Substantia nigra (tissue), 51 donors: ENCODE measurements at places on chromosomes 12 and 14.

GRCh38 chr12:107906707-107907106, 132.2 kb downstream of the ASCL4 start:
- DNase-seq = no peak

- no peak for DNase-seq
Measured at GRCh38 chr12:25759752-25760151, 198.7 kb upstream of the RASSF8 start.

- no peak for DNase-seq
Measured at GRCh38 chr14:102772781-102773570, 4.3 kb upstream of the TRAF3 start.

GRCh38 chr14:49951691-49952345, 58.9 kb downstream of the ARF6 start:
- DNase-seq = no peak

DNA sequence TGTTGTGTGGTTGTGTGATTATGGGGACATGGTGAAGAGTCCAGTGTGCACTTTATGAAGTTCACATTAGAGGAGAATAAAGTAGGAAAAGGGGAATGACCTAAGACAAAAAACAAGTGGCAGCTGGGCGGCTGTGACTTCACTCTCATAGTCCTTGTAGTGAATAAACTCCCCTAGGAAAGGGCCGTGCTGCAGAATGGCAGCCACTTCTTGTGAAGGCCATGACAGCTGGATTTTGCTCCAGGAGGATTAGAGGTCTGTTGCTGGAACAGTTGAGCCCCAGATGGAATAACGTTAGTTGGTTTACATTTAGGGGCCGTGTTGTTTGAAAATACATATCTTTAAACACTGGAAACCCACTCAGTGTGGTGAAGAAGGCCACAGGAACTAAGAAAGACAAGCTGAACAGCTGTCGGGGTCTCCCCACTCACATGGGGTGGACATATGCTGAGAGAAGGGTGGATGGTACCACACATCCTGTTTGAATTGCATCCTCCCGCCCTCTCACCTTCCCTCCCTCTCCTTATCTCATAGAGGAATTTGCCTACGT, 276.9 kb downstream of the CACNA1C start:
- no peak for DNase-seq

DNA sequence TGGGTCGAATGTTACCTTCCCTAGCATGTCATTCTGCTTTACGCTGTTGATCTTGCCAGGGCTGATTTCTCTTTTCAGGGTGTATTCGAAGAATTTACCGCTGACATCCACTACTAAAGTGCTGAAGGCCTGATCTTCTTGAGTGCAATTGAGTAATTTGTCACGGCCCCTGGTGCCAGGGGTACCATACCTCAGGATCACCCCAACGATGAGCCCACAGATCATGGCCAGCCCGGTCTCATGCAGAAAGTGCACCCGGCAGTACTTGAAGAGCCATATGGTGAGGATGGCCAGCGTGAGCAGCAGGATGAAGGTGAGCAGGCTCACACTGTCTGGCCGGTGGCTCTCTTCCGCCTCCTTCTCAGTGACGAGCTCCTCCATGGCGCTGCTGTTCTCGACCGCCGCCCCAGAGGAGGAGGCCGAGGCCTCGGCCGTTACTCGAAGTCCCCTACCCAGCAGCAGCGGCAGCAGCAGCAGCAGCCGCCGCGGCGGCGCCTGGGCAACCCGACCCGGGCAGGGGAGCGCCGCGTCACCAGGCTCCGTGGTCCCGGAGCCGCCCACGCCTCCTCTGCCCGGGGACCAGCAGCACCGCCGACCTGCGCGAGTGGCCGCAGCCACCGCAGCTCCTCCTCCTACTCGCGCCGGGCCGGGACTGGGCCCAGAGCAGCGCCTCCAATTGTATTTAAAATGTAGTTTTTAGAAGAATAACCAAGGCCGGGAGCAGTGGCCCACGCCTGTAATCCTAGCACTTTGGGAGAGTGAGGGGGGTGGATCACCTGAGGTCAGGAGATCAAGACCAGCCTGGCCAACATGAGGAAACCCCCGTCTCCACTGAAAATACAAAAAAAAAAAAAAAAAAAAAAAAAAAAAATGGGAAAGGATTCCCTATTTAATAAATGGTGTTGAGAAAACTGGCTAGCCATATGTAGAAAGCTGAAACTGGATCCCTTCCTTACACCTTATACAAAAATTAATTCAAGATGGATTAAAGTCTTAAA, 58.5 kb upstream of the TMPO start:
- DNase-seq = no peak

DNA sequence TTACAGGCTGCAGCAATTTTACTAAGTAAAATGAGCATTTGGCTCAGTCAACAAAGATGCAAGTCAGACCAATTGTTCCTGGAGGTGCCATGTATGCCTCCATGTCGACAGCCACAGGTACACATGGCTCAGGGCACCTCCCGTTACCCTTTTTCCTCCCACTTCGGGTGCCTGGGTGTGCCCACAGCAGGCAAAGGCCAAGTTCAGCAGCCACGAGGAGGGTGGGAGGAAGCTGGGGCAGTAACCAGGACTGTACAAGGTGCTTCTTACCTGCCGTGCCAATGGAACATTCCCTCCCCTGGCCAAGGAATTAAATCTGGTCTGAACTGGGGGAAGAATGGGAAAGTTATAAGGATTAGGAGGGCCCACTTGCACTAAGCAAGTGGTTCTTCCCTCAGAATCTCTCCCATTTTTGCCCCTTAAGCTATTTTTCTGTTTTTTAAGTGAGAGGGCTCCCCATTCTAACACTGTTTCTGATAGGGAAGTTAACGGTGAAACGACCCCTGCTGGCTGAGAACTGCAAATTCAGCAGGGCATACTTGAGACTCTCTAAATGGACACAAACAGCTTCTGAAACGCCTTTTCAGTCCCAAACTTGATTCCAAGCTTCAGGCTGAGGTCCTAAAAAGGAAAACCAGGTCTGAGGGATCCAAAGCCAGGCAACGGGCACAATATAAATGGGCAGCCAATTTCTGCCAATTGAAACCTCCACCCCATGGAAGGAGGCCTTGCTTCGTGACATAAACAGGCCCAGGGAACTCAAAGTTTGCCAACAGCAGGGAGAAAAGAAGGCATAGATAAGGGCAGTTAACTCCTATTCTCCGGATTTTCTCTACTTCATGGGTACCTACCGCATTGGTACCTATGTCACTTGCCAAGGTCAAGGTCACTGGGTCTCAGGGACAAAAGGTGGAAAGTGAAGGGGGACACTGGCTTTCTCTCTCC, 24.8 kb downstream of the CLECL1 start:
- peak; percentile 18 for DNase-seq

DNA sequence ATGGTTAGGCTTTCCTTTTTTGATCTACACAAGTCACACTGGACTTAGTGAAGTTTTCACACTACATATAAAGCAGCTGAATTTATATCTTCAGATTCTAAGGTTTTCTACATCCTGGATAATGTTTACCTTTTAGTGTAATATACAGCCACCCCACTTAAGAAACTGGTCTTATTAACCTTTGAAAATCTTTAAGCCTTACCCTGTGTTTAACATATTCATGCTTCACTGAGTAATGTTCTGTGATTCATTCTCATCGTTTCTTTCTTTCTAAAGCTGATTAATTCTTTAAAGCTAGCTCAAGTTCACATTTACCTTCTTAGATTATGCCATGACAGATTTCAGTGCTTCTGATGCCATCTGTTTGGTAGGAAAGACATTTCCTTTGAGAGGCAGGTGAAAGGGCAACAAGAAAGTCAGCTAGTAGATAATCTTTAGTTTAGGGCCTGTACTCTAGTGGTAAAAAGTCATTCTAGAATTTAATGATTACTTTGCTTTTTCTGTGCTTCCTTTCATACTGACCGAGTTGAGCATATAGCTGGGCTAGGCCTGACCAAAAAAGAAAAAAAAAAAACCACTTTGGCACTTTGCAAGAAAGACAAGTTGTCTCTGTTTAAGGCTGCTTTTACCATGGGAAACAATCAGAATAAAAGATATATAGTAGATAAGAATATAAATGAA, 690.9 kb upstream of the FBXO33 start:
- no peak for DNase-seq

DNA sequence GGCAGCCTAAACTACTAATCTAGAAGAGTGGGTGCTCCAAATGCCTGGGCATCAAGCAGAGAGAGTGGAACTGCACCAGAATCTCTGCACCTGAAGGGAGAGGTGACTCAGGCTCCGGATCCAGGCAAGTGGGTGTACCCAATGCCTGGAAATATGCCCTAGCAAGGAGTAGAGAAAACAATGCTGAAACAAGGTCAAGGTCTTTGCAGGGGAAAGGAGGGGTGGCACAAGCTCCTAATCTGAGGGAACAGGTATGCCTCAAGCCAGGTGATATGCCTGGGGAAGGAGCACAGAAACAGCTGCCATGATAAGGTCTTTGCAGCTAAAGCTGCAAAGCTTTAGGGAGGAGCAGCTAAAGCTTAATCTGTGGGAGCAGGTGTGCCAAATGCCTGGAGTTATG, 136.0 kb upstream of the KITLG start:
- no peak for DNase-seq

- no peak for DNase-seq
Measured at GRCh38 chr14:67440513-67440912, 28.5 kb upstream of the PLEK2 start.

DNA sequence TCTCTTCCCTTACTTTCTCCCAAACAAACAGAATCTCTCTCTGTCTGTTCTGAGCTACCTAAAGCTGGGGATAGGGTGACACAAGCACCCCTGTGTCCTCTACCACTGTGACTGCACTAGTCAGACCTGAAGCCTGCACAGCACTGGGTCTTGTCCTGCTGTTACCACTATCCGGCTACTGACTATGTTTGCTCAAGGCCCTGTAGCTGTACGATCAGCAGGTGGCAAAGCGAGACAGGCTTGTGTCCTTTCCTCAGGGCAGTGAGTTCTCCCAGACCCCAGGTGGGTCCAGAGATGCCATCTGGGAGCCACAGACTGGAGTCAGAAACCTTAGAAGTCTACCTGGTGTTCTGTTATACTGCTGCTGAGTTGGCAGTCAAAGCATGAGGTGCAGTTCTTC, 116.4 kb downstream of the NUBPL start:
- no peak for DNase-seq

DNA sequence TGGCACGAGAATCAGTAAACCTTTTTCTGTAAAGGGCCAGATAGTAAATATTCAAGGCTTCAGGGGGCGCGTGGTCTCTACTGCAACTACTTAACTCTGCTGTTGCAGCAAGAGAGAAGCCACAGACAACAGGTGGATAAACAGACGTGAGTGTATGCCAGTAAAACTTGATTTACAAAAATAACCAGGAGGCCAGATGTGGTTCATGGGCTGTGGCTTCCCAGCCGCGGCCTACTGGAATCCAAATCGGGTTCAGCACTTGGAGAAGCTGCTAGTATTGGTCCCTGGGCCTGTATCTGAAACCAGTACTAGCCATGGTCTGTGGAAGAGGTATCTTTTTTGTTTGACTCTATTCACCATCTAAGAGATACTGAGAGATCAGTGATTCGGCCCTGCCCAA, 13.3 kb downstream of the PPP2R5C start:
- no peak for DNase-seq

- DNase-seq = no peak
Measured at GRCh38 chr14:54722791-54723432, 156.0 kb downstream of the SAMD4A start.

DNA sequence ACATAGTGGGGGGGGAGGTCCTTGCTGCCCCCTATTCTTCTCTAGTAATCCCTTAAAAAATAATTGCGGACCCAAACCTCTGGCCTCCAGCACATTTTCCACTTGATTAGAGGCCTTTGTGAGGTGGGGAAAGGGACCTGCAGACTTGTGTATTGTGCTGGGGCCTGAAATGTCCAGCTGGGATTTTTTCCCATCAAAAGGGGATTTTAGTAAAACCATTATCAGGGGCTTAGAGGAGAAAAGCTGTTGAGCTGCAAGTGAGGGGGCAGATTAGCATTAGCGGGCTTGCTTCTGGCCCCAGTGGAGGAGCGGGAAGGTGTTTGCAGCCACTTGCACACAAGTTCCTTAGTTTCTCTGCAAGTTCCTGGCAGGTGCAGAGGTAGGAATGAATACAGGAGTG, 13.9 kb downstream of the FBXL14 start:
- no peak for DNase-seq

DNA sequence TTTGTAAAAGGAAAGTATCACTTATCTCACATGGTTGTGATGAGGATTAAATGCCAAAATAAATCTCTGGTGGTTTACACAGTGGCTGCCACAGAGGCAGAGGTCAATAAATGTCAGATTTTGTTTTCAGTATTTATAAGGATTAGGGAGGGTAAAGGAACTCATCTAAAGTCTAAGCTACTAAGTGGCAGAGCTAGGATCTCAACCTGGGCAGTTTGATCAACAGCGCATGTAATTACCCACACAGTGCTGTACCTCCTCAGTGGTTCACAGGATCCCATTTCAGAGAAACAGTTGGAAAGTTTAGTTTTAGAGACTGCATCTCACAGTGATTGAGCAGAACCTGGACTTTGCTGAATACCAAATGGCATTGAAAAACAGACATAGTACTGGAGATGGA, 44.9 kb upstream of the RIC8B start:
- DNase-seq = no peak

DNA sequence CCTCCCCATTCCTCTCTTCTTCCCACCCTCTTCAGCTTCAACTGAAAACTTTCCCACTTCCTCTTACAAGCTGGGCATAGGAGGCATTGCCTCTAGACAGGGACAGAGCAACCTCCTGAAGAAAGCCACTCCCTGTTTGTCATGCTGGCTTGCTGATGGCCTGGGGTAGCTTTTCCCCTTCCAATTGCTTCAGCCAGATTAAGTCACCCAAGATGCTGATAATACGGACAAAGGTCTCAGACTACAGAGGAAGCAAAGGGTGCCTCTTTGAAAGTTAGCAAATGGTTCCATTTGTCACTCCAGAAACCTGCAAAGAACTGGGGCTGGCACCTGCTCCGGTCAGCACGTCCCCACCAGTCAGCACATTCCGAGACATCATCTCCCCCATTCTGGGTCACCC, 6.0 kb downstream of the KRT2 start:
- DNase-seq = no peak

DNA sequence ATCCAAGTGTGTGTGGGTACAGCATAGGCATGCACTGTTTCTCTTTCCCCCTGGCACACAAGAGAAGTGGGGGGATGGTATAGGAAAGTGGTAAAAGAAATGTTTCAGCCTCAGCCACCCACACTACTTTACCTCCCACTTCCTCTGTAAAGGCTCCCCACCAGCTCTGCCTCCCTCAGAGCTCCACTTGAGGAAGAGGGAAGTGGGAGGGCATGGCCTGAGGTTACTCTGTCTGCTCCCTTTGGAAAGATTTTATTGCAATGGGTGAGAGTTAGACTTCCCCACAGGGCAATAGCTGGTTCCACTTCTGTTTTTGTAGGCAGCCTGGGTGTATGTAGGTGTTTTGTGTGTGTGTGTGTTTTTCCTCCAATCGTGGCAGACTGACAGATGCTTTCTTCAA, 145.3 kb downstream of the SSPN start:
- DNase-seq = no peak

GRCh38 chr12:3662521-3662921, 90.4 kb downstream of the CRACR2A start:
- DNase-seq = no peak

- no peak for DNase-seq
Measured at GRCh38 chr12:78870539-78870938, 6.0 kb downstream of the SYT1 start.
